Activated CD8-positive, alpha-beta T cell treated with anti-CD3 and anti-CD28 coated beads, Interleukin-2, amount 10 ng/mL, durations not matched to agents 7 days and 5 days (primary cell): ENCODE measurements at places on chromosomes 7 and 10. TPM values are rescaled to one million over a fixed set of nuclear protein-coding genes. Genes with fewer than 3 reads are reported as not detected.
A peak's percentile ranks its signal among the peaks of the same experiment; 100 is the strongest.

The HSPA12A gene
- not detected for total RNA-seq

DNA sequence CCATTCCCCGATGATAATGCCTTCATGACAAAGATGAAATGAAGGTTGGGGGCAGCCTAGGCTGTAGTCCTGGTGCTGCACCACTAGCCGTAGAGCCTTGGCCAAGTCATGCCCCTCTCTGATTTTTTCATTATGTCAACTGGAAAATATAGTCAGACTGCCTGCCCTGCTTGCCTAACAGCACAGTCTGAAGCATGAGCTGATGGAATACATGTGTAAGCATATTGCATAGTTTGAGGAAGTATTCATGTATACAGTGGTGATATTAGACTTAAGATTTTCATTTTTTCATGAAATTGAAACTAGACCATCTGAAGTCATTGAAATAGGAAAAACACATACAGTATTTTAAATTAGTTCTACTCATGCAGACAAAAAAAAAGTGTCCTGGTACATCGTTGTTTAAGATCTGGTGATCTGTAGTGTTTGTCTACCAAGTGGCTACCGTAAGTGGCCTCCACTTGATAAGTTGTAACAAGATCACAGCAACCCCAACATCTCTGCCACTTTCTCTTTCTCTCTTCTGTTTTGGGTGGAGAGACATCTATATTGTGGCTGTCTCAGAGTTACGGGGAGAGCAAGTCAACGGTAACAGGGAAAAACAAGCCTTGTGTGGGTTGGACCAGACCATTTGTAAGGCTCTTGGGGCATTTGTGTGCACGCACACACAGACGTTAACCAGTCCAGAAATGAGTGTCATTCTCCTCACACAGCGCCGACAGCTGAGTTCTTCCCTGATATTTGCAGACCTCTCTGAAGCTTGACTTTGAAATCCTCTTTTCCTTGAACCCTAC lies 716.6 kb upstream of the GALNT17 start:
- no peak overlapping the region for H3K4me3 ChIP-seq
- no peaks in the 10 kb centered on the region for H3K27me3 ChIP-seq
- no peak for DNase-seq
- H3K27ac ChIP-seq: no peak overlapping the region
- H3K4me1 ChIP-seq: no peaks in the 10 kb centered on the region
- H3K36me3 ChIP-seq: no peaks in the 10 kb centered on the region

- H3K4me1 ChIP-seq: peaks cover 3% of the 10 kb centered on the region
- no peak for DNase-seq
- no peak overlapping the region for H3K27ac ChIP-seq
- H3K4me3 ChIP-seq: no peak overlapping the region
- peaks cover 19% of the 10 kb centered on the region for H3K36me3 ChIP-seq
- no peaks in the 10 kb centered on the region for H3K27me3 ChIP-seq
Observed at GRCh38 chr7:21923658-21924057, 22.0 kb downstream of the CDCA7L start.

The GPR15LG gene
- not detected for total RNA-seq

The GPR141 gene
- total RNA-seq: not detected

GRCh38 chr10:57145548-57145947 lies 784.5 kb upstream of the ZWINT start:
- H3K4me3 ChIP-seq: no peak overlapping the region
- no peak for DNase-seq
- H3K27ac ChIP-seq: no peak overlapping the region

The ANXA8L1 gene
- not detected for total RNA-seq

- H3K4me3 ChIP-seq: no peak overlapping the region
- H3K27ac ChIP-seq: no peak overlapping the region
- no peaks in the 10 kb centered on the region for H3K27me3 ChIP-seq
- H3K36me3 ChIP-seq: no peaks in the 10 kb centered on the region
Observed at GRCh38 chr10:107747851-107748250, 583.3 kb upstream of the SORCS1 start.

The MYH16 gene
- not detected for total RNA-seq

DNA sequence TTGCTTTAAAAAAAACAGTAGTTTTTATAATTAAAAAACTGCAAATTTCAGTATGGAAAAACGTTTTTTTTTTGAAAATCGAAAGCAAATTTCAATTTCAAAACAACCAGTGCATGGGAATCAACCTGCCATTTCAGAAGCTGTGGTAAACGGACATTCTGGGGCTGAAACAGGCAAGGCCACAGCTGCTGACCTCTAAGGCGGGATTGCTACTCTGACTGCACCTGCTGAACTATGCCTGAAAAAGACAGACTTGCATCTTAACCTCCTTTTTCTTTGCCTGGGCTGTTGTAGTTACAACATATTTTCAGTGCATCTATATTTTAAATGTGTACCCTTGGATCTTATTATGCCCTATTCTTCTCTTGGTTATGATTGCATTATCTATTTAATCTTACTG lies 303.0 kb upstream of the SP8 start:
- H3K4me3 ChIP-seq: no peak overlapping the region
- no peaks in the 10 kb centered on the region for H3K27me3 ChIP-seq
- no peak overlapping the region for H3K27ac ChIP-seq
- H3K36me3 ChIP-seq: no peaks in the 10 kb centered on the region
- DNase-seq: no peak

The PTN gene
- not detected for total RNA-seq

GRCh38 chr7:43926798-43927123 lies 525 bp downstream of the UBE2D4 start:
- peak overlapping the region; percentile 84 for H3K4me3 ChIP-seq
- peak overlapping the region; percentile 93 for H3K27ac ChIP-seq
- peaks cover 7% of the 10 kb centered on the region for H3K36me3 ChIP-seq
- no peaks in the 10 kb centered on the region for H3K27me3 ChIP-seq

DNA sequence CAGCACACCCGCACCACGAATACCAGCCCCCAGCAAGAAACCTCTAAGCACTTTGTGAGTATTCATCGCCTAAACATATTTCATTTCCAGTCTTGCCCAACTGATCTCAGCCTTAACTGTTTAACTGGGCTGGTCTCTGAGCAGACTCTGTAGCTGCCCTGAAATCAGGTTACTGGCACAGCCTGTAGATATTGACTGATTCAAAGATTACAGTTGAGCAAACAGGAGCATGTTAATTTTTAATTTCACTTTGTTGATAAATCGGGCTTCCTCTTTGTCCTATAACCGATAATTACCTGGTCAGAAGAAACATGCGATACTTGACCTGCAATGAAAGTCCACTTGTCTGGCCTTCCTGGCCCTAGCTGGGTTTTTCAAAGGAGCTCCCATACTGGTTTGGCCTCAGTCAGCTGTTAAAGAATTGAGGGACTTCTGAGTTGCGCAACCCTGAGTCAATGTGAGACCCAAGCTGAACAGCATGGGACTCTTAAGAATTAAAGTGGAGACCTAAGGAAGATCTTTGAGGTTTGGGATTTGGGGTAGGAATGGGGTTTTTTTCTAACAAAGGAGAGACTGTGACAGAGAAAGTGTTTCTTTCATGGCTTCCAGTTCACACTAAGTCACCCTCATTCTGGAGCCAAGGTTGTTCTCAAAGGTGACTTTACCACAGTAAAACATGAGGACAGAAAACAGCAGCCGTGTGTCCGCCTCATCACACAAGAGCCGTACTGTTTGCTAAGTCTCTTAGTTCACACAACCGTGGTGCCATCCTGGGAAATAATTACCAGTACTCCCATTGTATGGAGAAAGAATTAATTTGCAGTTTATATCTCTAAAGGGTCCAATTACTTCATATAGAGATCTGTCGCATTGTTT lies 75.9 kb downstream of the PPP1R3C start:
- DNase-seq: no peak
- H3K36me3 ChIP-seq: no peaks in the 10 kb centered on the region
- no peak overlapping the region for H3K4me3 ChIP-seq
- no peak overlapping the region for H3K27ac ChIP-seq

DNA sequence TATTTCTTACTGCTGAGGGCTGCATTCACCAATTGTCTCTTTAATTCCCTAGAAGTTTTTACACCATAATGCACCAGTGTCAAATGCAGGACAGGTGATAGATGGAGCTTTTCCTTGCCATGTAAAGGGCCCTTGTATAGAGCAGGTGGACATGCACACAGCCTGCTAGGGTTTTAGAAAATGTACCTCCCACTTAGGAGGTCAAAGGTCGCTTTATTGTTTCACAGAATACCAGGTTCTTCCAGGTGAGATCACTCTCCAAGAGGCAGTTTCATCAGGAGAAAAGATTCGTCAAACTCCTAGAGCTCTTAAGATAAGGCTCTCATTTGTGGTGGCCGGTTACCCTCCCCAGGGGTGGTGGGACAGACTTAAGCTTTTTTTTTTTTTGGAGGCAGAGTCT lies 215.8 kb downstream of the PHTF2 start:
- peaks cover 47% of the 10 kb centered on the region for H3K27me3 ChIP-seq
- no peak for DNase-seq
- no peaks in the 10 kb centered on the region for H3K36me3 ChIP-seq
- H3K4me3 ChIP-seq: no peak overlapping the region

The BHLHA15 gene
- total RNA-seq: not detected

DNA sequence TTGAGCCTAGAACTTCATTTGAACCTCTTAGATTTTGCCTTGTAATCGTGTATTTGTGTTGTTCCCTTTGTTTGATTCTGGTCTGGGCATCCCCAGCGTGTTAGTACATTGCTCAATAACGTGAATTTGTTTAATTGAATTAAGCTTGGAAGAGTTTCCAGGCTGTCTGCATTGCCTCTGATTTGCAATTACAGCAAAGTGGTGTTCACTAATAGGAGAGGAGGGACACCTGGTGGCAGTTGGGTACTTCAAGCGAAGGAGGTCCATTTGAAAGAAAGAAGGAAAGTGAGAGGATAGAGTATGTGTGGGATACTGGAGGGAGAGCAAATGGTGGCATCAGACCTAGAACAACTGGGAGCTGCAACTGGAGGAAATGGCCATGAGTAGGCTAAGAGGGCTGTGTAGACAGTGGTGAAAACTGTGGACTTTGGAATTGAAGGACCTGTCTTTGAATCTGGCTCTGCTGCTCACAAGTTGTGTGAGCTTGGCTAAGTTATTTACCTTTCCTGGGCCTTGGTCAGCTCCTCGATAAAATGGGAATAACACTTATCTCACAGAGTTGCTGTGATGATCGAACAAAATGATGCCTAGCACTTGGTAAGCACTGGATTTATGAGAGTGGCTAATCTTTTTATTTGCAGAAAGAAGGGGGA lies 15.1 kb downstream of the LSMEM1 start:
- no peak overlapping the region for H3K4me3 ChIP-seq
- peaks cover 18% of the 10 kb centered on the region for H3K27me3 ChIP-seq
- H3K36me3 ChIP-seq: no peaks in the 10 kb centered on the region
- peak; percentile 41 for DNase-seq

The CUBN gene
- total RNA-seq: 0.68 TPM

DNA sequence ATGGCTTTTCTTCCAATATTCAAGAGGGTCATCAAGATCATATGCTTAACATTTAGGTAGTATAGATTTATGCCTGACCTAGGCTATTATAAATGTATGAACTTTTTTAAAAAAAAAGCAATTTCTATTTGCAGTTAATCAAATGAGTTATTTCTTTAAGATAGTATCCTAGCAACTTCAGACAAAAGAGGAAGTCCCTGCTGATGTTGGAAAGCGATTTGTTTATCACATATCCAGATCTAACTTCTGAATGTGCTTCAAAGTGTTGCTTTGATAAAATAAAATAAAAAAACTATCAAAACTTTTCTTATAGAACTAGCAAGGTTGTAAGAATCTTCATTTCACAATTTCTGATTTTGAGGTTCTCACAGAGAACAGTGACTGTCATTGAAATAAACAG lies 401.9 kb upstream of the PHF14 start:
- no peak for DNase-seq
- no peaks in the 10 kb centered on the region for H3K36me3 ChIP-seq
- no peak overlapping the region for H3K4me3 ChIP-seq

- no peak overlapping the region for H3K27ac ChIP-seq
- no peak for DNase-seq
- H3K4me3 ChIP-seq: no peak overlapping the region
- no peaks in the 10 kb centered on the region for H3K4me1 ChIP-seq
- no peaks in the 10 kb centered on the region for H3K27me3 ChIP-seq
- no peaks in the 10 kb centered on the region for H3K36me3 ChIP-seq
Observed at GRCh38 chr10:127374901-127375300, 174.2 kb upstream of the NPS start.

The SCIN gene
- total RNA-seq: 0.39 TPM
